ENCODE measurements at places on chromosomes 16 and 17.
A peak's percentile ranks its signal among the peaks of the same experiment; 100 is the strongest.

DNA sequence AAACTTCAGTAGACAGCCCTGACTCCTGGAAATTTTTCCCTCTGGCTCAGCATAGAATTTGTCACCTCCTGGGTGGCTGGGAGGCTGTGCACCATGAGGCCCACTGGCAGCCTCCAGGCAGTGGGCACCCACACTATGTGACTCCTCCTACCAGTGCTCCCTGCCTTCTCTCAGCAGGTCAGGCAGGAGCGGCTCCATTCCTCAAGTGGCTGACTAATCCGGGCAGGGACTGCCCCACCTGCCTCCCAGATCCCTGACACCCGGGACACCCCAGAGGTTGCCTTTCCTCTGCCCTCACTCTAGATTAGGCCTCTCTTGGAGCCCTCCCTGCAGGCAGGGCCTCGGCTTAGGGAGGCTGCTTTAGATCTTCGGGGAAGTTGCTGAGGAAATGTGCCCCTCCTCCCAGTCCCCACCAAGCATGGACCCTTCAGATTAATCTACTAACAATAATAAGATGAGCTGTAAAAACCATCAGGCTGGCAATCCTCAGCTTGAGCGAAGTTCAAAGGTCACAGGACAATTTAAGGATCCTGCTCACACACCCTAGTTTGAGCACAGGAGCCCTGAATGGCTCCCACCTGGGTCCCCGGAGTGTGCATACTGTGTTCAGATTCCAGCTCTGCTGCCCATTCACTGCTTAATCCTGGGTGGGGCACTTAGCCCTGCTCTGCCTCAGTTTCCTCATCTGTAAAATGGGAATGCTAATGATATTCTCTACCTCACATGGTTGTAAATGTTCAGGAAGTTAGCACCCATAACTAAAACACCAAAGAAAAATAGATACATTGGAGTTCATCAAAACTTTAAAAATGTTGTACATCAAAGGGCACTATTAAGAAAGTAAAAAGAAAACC lies 10.0 kb upstream of the MYCBPAP start:
- DNase-seq: no peak

DNA sequence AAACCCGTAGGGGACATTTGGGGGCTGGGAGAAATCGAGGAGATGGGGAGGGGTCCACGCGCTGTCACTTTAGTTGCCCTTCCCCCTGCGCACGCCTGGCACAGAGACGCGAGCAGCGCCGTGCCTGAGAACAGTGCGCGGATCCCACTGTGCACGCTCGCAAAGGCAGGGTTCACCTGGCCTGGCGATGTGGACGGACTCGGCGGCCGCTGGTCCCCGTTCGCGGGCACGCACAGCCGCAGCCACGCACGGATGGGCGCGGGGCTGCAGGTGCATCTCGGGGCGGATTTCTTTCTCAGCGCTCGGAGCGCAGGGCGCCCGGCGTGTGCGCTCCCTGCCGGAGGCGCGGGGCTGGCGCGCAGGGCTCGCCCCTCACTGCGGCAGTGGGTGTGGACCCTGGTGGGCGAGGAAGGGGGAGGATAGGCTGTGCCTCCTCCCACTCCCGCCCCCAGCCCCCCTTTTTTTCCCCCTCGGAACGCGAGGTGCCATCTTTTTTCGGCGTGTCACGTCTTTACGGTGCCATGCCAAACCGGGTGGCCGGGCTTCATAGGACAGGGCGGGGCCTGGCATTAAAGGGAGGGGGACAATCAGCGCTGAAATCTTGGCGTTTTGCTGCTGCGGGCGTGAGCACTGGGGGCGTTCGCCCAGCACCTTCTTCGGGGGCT lies 1.1 kb downstream of the MAPT start:
- DNase-seq: peak; percentile 14

DNA sequence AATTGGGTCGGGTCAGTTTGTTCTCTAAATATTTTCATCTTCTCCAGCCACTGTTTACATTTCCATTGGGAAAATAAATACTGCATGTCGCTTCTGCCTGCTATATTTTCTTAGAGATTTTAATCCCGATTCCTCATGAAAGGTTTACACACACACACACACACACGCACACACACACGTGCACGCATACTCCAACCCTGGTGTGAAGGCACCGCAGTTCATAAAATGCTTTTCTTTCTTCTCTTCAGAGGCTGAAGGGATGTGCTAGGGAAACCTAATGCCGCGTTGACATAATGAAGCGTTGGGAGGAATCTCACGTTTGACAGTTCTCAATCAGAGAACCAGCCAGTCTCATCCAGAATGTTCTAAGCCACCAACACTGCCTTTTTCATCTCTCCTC lies 222.9 kb upstream of the IRX3 start:
- no peak for DNase-seq

DNA sequence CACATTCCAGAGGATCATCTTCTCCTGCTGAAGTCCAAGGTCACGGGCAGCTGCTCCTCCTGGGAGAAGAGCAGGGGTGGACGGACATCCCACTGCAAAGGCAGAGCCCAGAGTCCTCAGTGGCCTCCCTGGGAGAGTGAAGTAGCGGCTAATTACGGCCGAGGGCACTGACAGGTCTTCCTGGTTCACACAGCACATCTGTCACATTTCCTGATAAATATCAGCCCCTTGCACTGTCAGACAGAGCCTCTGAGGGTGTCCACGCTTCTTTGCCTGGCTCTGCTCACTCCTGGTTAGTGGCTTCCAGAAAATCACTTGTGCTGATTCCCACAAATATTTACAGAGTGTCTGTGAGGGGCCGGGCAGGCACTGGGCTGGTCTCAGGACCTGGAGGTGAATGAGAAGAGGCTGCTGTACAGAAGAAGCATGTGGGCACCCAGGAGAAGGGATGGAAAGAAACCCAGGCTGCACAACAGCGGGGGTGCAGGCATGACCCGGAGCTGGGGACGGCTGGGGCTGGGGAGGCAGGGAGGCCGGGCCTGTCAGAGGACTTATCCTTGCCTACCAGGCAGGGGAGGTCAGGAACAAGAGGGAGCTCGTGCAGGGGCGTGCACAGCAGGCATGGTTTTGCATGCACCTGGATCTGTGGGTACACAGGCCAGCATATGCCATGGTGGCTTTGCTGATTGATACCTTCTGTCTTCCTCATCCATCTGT lies 258.2 kb upstream of the TNRC6C start:
- DNase-seq: no peak

GRCh38 chr17:9307313-9307998 lies 268.2 kb downstream of the STX8 start:
- DNase-seq: no peak

DNA sequence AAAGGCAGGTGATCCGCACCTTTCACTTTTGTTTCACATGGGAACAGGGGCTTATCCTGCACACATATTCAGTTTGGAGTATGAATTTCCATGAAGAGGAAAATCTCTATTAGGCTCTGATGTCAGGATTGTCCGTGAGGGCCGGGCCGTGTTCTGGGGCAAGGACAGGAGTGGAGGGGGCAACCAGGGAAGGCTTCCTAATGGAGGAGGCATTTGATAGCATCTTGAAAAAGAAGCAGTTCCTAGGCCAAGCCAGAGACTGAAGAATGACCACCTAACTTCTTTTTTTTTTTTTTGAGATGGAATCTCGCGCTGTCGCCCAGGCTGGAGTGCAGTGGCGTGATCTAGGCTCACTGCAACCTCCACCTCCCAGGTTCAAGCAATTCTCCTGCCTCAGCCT lies 174.2 kb downstream of the SEC14L1 start:
- no peak for DNase-seq

DNA sequence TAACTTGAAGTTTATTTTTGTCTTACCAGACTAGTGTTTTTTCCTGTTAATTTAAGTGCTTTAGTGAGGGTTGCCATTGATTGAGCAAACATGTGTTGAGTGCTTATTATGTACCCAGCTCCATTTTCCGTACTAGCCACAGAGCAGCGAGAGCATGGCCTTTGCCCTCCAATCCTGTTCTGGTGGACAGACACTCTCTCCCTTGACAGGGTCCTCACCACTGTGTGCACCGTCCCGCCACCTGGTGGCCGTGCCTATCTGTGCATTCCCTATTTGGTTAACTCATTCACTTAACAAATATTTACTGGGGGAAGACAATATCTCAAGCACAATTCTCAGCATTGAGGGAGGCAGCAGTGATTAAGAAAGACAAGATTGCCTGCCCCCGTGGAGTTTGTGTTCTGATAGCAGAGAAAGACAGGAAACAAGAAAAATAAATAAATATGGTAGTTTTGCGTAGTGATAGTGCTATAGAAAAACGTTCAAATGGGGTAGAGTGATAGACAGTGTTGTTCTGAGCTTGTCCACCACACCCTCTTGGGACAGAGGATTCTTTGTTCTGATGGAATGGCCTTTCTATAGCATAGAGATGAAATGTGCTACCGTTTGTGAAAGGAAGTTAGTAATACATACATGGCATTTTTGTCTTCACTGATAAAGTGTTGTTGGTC lies 13.0 kb downstream of the CDH13 start:
- peak; percentile 11 for DNase-seq

DNA sequence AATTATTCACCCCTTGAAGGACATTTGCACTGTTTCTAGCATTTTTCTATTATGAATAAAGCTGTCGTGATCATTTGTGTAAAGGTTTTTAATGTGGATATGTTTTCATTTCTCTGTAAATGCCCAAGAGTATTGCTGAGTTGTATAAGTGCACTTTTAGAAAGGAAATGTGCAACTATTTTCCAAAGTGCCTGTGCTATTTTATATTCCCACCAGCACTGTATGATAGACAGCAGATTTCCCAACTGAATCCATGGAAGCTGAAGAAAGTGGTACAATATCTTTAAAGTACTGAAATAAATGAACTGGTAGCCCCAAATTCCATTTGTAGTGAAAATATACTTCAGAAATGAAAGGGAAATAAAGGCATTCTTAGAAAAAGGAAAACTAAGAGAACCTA lies 238.4 kb downstream of the BCAS3 start:
- DNase-seq: no peak

GRCh38 chr17:7841396-7841914 lies 7.4 kb downstream of the KDM6B start:
- peak; percentile 96 for DNase-seq

- DNase-seq: no peak
Observed at GRCh38 chr16:83907631-83908250, 8.8 kb downstream of the MLYCD start.

DNA sequence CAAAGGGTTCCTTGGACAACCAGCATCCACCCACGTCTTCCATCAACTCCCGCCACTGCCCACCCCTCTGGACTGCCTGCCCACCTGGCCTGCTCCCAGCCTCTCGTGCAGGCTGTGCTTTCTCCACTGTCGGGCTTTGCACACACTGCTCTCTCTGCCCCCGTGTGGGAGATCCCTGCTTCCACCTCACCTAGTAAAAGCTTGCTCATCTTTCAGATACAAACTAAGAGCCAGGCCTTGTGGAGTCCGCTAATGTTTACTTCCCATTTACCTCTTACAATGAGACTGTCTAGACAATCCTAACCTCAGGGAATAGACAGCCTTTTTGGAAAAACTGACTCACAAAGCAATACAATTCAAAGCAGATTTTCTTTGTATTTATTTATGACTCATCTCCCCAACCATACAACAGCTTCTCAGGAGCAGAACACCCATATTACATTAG lies 67.6 kb downstream of the USP31 start:
- no peak for DNase-seq

GRCh38 chr16:68265078-68265920 lies 973 bp downstream of the SLC7A6 start:
- peak; percentile 32 for DNase-seq

- DNase-seq: no peak
Observed at GRCh38 chr17:58521680-58522079, 7.2 kb upstream of the MTMR4 start.

DNA sequence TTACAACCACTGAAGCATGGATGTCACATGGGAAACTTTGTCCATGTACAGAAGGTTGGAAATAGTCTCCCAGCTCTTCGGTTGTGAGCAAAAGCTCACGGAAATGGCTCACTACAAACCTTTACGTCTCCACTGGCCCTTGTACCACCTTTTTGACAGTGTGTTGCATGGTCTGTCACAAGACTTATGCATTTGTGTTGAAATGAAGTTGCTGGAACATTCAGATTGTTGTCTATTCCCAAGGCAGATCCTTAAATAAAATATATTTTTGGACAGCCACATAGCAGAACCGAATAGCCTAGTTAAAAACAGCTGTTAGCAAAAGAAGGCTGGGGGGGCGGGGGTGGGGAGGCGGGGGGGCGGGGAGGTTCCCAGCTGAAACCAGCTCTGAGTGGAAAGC lies 39.2 kb downstream of the KNOP1 start:
- DNase-seq: no peak

DNA sequence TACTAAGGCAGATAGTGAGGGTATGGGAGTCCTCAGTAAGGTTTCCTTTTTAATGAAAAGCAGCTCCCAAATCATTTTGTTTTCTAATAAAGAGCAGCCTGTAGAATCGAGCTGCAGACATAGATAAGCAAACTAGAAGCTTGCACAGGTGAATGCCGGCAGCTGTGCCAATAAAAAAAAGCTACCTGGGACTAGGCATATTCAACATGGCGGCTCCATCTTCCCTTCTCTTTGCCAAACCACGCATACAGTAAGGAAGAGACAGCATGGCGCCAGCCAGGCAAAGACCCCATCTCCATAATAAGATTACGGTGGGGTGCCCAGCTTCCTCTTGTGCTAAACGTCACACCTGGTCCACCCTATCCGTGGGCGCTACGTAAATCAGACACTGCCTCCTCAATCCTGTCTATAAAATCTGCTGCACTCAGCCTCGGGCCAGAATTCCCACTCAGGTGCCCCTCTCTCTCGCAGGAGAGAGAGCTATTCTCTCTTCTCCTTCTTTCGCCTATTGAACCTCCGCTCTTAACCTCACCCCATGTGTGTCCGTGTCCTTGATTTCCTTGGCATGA lies 92.7 kb upstream of the FA2H start:
- no peak for DNase-seq

- no peak for DNase-seq
Observed at GRCh38 chr17:65885541-65886312, 306.2 kb downstream of the CEP112 start.

DNA sequence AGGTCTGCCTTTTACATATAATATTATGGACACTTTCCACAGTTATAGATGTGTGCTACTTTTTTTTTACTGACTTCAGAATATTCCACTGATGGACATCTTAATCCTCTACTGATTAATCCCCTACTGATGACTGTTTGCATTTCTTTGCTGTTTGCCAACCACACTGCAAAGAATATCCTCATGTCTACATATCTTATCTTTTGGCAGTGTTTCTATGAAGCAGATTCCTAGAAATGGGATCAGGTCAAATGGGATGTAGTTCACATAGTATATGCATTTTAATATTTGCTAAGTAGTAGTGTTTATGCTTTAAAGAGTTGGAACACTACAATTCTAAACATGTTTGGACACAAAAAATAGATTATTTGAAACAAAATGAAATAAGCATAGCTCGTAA lies 3.2 kb downstream of the CCL3 start:
- no peak for DNase-seq

DNA sequence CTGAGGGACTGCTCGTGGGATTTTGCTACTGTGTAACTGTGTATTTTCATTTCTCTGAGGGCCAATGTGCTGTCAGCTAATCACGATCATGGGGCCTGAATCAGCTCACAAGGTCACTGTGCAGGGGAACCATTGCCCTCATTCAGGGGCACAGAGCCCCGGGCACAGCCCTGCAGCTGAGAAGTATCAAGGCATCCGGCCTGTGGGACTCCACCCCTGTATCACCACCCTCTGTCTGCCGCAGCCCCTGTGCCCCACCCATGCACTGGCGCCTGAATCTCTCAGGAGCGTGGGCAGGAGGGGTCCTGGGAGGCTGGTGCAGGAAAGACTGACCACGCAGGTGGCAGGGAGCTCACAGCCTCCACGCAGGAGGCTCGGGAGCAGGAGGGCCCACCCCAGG lies 43.4 kb upstream of the RASD1 start:
- no peak for DNase-seq

Data from CD4-positive, alpha-beta T cell treated with Interferon gamma for 1 hour (primary cell).